Stimulated activated CD4-positive, alpha-beta T cell treated with anti-CD3 and anti-CD28 coated beads, TNF-alpha, amount 100 ng/mL, for 24 hours (primary cell): ENCODE measurements at places on chromosomes 3 and 15.

DNA sequence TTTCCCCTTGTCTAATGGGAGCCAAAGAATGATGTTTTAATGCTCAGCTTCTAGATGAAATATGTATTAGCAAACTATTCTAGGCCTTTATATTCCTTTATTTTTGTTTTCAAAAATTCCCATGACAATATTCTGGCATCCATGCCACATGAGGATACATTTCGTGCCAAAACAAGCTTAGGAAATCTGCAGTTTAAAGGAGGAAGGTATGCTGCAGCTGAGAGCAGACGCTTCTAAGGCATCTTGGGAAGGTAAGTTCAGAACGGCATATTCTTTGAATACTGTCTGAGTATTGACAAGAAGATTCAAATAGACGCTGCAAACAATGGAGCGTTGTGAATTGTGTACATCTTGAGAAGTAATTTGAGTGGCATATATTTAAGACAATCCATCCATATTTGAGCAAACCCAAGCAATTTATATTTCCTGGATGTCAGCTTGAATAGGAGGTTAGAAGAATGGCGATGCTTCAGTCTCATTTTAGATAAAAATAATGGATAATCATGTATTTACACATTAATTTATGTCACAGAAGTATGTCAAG lies 158.6 kb downstream of the RAP2B start:
- DNase-seq: no peak

- no peak for DNase-seq
Observed at GRCh38 chr15:78778422-78778821, 32.8 kb downstream of the ADAMTS7 start.

DNA sequence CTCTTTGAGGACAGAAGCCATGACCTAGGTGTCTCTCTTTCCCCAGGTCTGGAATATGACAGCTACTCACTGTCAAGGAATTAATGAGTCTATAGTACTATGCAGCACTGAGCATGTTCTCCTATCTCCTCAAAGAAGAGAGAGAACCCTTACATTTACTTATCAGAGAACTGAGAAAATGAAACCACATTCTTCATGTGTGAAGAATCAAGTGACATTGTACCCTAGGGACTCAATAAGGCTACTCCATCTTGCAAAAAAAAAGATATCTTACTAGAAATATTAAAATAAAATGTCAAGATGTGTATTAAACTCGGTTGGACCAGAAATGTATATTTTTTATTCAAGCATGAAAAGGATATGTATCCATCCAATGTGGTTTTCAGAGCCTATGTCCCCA lies 133.2 kb upstream of the COL8A1 start:
- DNase-seq: no peak

- no peak for DNase-seq
Observed at GRCh38 chr15:52407374-52407773, 111.8 kb upstream of the MYO5C start.

- DNase-seq: no peak
Observed at GRCh38 chr15:53416219-53416940, 343.1 kb downstream of the WDR72 start.

DNA sequence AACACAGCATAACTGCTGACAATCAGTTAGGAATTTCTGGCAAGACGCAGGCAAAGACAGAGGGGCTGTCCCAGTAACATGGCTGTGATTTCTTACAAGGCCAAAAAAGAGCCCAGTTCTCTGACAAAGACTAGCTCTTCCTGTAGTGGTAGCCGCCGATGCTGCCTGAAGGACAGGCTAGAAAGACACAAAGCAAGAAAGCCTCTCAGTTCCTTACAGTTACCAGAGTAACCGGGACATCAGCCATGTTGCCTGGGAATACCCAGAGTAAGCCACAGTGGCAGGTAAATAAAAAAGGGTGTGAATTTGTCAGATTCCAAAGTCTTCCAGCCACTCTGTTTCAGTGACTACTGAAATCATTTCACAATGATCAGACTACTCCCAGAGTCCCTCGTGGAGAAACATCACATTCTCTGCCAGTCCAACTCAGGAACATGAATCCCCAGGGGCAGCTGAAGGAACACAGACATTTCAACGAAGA lies 493.6 kb upstream of the ADAMTS9 start:
- no peak for DNase-seq

DNA sequence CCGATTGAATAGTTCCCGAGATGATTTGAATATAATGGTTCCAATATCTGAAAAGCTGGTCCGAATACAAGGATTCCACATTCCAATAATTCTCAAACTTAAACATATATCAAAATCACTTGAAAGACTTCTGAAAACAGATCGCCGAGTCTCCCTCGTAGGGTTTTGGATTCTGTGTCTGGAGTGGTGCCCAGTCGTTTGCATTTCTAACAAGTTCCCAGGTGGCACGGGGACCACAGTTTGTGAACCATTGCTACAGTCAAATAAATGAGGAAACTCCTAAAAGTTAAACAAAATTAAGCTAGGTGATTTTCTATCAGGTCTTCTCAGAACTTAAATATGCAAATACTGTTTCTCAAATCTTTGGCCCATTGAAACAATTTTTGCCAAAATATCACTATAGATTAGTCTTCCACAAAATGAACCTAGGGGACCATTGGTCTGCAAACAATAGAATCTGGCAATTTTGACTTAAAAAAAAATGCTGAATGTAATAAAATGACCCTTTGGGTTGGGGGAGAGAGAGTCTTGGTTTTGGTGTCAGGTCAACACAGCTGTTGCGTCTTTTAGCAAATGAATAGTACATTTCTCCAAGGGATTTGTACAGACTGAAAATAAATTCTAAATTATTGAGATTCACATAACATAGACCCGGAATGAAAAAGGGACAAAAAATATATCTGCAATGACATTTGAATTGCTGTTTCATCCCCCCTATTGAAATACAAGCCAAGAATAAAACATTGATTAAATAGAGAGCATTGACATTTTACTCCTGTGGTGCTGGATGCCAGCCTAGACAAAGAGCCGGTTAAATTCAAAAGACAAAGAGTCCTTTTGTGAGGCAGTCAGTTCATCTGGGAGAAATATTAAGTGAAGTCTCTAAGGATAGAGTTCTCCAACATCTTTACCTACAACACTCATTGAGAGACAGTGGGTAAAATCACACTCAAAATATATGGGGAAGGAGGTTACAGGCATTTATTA lies 175.7 kb upstream of the ADAMTS9 start:
- DNase-seq: no peak

DNA sequence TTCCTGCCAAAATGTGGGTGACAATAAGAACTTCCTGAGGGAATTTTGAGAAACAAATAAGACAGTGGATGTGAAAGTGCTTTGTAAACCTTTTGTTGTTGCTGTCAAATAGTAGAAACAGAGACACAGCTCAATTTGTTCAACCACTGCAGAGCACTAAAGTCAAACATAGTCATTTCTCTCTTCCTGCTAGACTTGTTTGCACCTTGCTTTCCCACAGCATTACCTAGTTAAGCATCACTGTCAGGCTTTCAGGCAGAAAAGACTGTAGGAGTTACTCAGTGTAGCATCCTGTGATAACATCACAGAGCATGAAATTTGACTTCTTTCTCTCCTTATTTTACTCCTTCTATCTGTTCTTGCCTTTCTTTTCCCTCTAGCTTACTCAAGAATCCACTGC lies 27.1 kb downstream of the SLC12A1 start:
- no peak for DNase-seq

GRCh38 chr3:23324745-23325144 lies 121.6 kb downstream of the UBE2E2 start:
- no peak for DNase-seq

DNA sequence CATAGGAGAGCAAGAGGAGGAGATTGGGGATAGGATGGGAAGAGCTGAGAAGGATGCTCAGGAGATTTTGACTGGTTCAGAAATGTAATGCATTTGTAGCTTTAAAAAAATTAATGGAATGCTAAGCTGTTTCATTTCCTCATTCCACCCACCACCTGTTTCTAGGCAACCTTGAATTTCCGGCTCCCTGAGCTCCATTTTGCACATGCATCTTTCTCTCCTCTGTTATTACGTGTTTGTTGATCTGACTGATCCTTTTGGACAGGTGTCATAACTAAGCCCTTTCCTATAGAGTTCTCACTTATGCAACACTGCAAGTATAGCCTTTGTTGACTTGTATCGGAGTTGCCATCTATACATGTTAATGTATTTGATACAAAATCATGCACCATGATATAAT lies 4.3 kb downstream of the TMPRSS7 start:
- no peak for DNase-seq

GRCh38 chr3:13465236-13465873 lies 14.8 kb upstream of the HDAC11 start:
- DNase-seq: no peak

DNA sequence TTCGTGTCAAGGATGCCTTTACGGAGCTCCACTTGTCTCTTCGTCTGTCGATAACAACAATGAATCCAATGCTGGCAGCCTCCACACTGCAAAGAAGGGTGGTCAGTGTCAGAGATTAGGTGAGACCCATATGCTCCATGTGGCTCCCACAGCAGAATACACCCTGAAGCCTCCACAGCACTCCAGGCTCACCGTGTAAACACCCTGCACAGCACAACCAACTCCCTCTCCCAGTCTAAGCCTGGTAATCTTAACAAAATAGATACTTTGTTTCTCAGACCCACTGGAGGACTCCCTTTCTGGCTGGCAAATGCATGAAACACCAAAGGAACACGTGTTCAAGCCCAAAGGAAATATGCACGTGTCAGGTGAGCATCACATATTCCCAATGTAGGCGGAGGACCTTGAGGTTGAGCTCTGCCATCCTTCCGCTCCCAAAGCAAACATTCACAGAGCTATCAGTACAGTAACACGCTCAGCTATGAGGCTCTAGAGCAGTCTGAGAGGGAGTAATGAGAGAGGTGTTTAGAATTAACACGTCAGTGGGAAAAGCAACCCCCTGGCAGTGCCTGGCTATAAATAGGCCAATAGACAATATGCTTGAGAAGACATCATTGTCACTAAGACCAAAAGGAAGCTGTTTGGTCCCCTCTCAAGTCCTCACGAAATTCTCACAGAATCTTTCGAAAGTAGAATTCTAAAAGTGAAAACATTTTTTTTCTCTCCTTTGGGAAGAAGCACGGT lies 86.7 kb downstream of the MCF2L2 start:
- DNase-seq: no peak

DNA sequence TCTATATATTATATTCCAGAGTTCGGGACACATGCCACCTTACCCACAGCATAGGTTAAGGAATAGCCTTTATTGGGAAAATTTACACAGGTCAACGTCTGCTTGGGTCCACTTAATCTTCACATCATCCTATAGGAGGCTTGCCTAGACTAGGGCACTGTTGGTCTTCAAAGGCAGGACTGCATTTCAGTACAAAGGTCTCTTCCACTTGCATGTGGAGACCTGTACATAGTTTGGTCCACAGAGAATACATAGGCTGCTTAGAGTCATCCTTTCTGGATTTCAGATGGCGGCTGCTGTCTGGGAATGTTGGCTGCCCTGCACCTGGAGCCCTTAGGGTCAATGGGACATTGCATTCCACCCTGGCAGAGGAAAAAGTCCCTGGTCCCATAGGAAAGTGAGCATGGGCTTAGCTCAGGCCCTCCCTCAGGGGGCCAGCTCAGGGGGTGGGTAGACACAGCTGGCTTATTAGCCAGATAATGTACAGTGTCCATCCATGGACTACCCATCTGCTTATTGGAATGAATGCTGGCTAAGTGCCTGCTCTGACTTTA lies 75.3 kb upstream of the TGFBR2 start:
- DNase-seq: no peak

GRCh38 chr3:60217156-60217911 lies 1033.9 kb downstream of the FHIT start:
- DNase-seq: no peak

DNA sequence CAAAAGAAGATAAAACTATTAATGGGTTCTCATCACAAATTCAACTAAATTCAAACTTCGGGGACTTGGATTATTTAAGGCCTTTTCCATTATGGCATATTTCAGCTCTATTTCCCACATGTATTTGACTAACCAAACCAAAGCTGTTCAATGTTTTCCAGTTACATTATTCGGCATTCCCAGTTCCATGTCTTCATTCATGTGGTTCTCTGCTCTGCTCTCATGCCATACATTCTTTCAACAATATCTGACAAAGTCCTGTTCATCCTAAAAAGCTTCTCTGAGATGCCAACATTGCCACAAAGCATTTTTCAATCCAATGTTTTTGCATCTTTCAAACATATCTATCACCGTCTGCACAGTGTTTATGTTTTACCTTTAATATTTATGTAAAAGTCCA lies 141.4 kb downstream of the GREM1 start:
- DNase-seq: no peak

DNA sequence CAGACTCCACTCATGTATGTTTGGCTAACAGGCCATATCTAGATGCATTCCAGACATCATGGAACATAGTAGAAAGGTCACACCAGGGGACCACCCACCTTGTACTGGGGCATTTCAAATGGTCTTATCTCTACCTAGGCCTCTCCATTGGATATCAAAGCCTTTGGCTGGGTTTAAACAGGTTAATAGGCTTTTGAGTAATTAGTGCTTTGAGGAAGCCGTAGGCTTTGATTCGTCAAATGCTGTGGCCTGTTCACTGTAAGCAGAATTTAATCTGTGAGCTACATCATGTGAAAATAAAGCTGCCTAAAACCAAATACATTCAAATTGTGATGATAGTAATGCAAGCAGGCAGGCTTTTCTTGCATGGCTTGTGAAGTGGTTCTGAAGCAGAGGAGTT lies 129.5 kb downstream of the ST8SIA2 start:
- DNase-seq: no peak

GRCh38 chr15:32119694-32120330 lies 89.5 kb downstream of the CHRNA7 start:
- no peak for DNase-seq

- no peak for DNase-seq
Observed at GRCh38 chr3:7546253-7546652, 685.3 kb downstream of the GRM7 start.

GRCh38 chr3:73427048-73427706 lies 197.6 kb downstream of the PDZRN3 start:
- no peak for DNase-seq

GRCh38 chr3:187618722-187619121 lies 51.5 kb downstream of the SST start:
- DNase-seq: no peak

DNA sequence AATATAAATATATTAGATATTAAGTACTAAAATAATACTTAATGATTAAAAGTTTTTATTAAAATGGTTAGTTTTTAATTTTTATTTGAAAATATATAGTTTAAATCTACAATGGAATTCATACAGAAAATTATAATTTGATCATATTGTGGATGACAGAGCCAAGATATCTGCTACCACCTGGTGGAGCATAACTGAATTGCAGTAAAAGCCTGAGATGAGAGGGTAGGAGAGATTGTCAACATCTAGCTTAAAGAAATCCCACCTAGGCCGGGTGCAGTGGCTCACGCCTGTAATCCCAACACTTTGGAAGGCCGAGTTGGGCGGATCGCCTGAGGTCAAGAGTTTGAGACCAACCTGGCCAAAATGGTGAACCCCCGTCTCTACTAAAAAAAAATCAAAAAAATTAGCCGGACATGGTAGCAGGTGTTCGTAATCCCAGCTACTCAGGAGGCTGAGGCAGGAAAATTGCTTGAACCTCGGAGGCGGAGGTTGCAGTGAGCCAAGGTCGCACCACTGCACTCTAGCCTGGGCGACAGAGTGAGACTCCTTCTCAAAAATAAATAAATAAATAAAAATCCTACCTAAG lies 25.1 kb upstream of the CSTA start:
- no peak for DNase-seq

GRCh38 chr3:144221761-144222160 lies 250.1 kb downstream of the DIPK2A start:
- DNase-seq: no peak

GRCh38 chr3:94130690-94131089 lies 67.8 kb downstream of the NSUN3 start:
- no peak for DNase-seq
